Stimulated activated memory B cell treated with anti-CD40 and anti-IgM and Interleukin-4, amounts not matched to agents 10 μg/mL and 1 μg/mL and 100 μg/mL, for 72 hours (primary cell): ENCODE measurements at places on chromosomes 3 and 15.

DNA sequence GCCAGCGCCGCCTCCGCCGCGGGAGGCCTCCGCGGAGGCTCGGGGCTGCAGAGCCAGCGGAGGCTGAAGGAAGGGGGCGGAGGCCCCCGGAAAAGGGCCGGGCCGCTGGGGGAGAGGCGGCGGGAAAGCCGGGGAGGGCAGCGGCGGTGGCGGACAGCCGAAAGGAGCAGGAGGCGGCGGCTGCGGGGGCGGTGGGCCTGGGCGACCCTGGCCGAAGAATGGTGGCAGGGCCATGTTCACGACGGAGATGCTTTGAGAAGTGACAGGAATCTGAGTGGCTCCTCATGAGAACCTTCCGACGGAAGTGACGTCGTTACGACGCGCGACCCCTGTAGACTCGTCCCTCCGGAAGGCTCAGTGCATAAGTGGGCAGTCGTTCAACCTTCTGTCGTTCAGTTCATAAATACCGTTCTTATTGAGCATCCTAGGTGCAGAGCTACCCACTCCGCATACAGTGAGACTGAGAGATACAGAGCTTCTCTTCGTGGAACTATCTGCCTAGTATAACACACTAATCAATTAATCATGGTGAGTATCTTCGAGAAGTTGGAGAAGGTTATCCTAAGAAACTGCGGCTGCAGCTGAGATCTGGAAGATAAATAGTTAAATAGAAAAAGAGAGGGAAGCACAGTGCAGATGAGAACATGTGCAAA lies at the start of gene PDCD7:
Gene PDCD7, minus strand, starts transcription at position 261 of the 653 bp plus-strand sequence. Its CDS starts 27 bp downstream, at position 234.
- ATAC-seq: peak; percentile 98

DNA sequence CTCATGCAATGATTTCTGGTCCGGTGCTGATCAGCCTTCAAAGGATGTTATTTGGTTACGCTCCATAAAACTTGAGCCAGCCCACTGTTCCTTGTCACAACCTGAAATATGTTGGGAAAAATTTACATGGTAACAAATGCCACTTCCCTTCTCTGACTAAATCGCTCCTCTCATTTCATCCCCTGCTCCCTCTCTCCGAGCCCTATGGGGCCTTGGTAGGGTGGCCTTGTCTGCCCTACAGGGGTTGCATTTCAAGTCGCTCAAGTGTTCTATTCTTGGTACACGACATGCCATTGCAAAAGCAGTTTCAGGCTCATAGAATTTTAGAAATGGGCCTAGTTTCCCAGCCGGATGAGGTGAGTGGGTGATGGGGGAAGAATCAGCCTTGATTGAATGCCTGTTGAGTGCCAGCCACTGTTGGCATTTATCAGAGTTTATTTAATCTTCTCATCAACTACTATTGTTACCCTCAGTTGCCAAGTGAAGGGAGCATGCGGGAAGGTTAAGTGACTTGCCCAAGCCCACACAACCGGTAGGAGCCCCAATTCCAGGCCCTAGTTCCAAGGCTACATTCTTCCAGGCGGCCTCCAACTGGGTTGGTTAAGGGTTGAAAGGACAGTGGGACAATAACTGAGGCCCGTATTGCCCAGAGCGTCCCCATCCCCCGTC lies 961 bp upstream of the ABHD2 start:
- ATAC-seq: no peak

DNA sequence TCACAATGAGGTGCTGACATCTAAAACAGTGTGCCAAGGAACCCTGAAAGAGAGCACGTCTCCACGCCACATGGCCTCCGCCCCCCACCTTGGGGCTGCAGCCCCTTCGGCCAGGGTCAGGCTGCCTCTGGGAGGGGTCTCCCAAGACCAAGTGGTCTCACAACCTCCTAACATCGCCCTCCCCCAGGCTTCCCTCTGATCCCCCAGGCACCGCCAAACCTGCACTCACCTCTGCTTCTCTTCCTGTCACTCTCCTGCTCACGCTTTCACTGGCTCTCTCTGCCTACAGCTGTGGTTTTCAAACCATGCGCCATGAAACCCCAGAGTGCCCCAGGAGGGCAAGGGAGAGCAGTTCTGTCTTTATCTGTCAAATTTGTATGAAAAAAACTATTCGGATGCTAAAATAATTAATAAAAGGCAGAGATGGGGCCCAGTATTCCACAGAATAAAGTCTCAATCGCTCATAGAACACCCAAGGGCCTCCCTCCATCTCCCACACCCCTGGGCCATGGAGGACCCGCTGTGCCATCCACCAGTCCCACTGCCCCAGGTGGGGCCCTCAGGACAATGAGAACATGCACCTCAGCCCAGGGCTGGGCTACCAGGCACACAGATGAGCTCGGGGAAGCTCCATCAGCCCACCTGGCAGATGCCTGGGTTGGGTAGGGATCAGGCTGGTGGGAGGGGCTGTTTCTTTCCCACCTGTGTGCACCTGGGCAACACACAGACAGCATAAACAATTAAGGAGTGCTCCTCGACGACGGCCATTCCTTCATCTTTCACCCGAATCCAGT lies 21.5 kb downstream of the CYFIP1 start:
- ATAC-seq: peak; percentile 85

GRCh38 chr15:43954181-43954621 lies 127.4 kb downstream of the WDR76 start:
- peak; percentile 41 for ATAC-seq

GRCh38 chr15:79373728-79374127 lies 58.4 kb upstream of the MINAR1 start:
- ATAC-seq: no peak

DNA sequence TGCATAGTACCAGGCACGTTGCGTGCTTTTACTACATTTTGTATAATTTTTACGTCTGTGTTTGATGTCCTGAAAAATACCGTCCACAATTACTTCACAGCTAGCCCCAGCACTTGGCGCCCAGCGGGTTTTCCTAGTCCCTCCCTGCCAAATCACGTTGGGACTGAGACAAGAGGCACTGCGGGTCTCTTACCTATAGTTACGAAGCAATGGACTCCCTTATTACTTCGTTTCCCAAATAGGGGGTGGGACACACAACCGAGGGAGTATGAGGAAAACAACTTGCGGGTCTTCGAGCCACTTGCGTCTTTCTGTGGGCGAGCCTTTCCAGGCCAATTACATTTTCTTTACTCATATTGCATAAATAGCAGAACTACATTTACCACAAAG lies 620 bp upstream of the CMSS1 start:
- ATAC-seq: no peak

GRCh38 chr3:112497897-112498548 lies 1.2 kb downstream of the BTLA start:
- ATAC-seq: peak; percentile 49
